Body of pancreas (tissue), 4 donors: ENCODE measurements at places on chromosomes 7 and 10. TPM values are rescaled to one million over a fixed set of nuclear protein-coding genes. Genes with fewer than 3 reads are reported as not detected.

HOXA7 gene
- 0.66 TPM for total RNA-seq

ABCB1 gene
- total RNA-seq: 3.9 TPM

TRIM50 gene
- total RNA-seq: 16.2 TPM

RSPH10B gene
- total RNA-seq: not detected

CH25H gene
- total RNA-seq: 1.0 TPM

ASZ1 gene
- not detected for total RNA-seq

AKR1C2 gene
- 5.6 TPM for total RNA-seq

MALRD1 gene
- 1.3 TPM for total RNA-seq

WEE2 gene
- not detected for total RNA-seq

HTR7 gene
- not detected for total RNA-seq

HSPA12A gene
- total RNA-seq: 22.7 TPM

CPEB3 gene
- 9.3 TPM for total RNA-seq
